ENCODE measurements at places on chromosomes 4 and X.

- DNase-seq, result no peak
These were observed 4.6 kb downstream of the DUSP9 start for GRCh38 chrX:153651540-153652079.

DNA sequence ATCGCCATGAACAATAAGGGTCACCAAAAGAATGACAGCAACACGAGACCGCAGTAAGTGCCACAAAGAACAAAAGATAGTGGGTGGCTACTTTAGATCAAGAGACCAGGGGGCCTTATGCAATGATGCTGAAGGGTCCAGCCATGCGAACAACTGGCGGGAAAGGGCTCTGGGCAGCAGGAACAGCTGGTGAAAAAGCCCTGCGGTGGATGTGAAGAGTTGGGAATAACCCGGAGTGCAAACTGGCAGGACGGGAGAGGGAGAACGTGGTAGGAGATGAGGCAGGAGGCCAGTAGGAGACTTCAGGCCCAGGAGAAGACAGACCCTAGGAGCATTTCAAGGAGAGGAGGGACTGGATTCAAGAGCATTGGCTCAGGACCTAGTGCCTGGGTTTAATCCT lies 120.2 kb downstream of the AFAP1 start:
- DNase-seq, result no peak

- DNase-seq, result no peak
These were observed 22.5 kb upstream of the ARHGAP6 start for GRCh38 chrX:11688201-11688600.

DNA sequence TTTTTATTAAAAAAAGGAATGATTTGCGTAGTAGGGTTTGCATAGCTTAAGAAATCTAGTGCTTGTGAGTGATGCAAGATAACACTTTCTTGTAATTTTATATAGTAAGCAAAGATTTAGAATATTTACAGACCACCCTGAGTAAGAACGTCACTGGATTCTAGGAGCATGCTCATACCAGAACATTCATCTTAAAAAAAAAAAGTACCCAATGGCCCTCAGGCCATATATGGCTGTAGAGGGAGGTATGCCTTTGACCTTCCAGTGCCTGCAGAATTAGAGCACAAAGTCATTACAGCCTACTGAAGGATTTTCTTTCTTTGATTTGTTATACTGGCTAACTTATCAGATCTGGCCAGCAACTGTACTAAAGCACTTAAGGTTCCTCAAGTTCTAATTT lies 236.3 kb upstream of the GYPA start:
- no peak for DNase-seq

GRCh38 chr4:10727140-10727880 lies 42.7 kb upstream of the CLNK start:
- DNase-seq, result no peak

Measured in D721Med (cell line).